ENCODE measurements at places on chromosomes 7 and 10. TPM values are rescaled to one million over a fixed set of nuclear protein-coding genes. Genes with fewer than 3 reads are reported as not detected.

- no peak for DNase-seq
Observed at GRCh38 chr10:107013258-107014006, 151.1 kb downstream of the SORCS1 start.

The PODXL gene
- 45.0 TPM for total RNA-seq

- no peak for DNase-seq
Observed at GRCh38 chr7:91286432-91286831, 22.2 kb downstream of the FZD1 start.

GRCh38 chr7:74083928-74084721 is 521 bp downstream of the LIMK1 start:
- no peak for DNase-seq

- peak; percentile 76 for DNase-seq
Observed at GRCh38 chr10:122054048-122055025, 65.4 kb downstream of the TACC2 start.

The ZNF804B gene
- total RNA-seq: not detected

The SFMBT2 gene
- total RNA-seq: 11.4 TPM

The H2BK1 gene
- total RNA-seq: not detected

The C10orf143 gene
- 2.1 TPM for total RNA-seq

The HECW1 gene
- not detected for total RNA-seq

The HSPA14 gene
- 7.0 TPM for total RNA-seq

DNA sequence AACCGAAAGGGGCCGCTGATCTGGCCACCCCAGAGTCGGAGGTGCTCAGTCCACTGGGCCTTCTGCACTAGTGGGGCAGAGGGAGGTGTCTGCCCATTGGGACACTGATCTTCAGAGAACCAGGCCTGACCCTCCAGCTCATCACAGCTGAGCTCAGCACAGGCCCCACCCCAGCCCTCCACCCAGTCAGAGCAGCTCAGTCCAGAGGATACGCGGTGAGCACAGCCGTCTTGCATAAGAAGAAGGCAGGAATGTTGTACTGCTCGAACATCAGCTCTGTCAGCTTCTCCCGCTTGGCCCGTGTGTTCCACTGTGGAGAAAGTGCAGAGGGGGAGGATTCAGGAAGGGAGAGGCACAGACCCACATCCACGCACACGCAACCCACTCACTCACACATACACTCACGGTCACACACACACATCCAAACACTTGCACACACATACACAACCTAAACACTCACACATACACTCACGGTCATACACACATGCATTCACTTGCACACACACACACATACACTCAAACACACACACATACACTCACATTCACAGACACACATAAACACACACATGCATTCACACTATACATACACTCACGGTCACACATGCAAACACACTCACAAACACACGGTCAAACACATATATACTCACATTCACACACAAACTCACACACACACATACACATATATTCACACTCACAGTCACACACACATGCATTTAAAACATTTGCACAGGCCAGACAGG is 6.3 kb downstream of the ACTL6B start:
- DNase-seq: no peak

- no peak for DNase-seq
Observed at GRCh38 chr10:10520491-10521385, 496.9 kb upstream of the CELF2 start.

- no peak for DNase-seq
Observed at GRCh38 chr10:64534616-64535015, 1013.4 kb downstream of the REEP3 start.

DNA sequence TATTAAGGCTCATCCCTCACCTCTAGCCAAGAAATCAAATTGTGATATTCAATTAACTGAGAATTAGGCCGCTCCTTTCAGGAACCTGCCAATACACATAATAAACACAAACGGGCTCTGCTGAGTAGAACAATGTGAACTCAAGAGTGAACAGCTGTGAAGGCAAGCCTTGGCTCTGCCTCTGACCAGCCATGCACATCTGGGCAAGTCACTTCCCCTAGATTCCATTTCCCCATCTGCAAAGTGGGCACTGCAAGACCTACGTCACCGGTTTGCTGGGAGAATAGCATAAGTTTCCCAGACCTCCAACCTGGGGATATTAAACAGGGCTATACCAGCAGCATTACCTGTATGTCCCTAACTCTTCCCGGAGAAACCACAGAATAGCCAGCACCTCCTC is 355.2 kb downstream of the TNS3 start:
- no peak for DNase-seq

- peak; percentile 26 for DNase-seq
Observed at GRCh38 chr10:58775960-58776567, 263.4 kb downstream of the BICC1 start.

- DNase-seq: no peak
Observed at GRCh38 chr7:111076205-111076604, 14.7 kb upstream of the LRRN3 start.

The SPDYE17 gene
- not detected for total RNA-seq

DNA sequence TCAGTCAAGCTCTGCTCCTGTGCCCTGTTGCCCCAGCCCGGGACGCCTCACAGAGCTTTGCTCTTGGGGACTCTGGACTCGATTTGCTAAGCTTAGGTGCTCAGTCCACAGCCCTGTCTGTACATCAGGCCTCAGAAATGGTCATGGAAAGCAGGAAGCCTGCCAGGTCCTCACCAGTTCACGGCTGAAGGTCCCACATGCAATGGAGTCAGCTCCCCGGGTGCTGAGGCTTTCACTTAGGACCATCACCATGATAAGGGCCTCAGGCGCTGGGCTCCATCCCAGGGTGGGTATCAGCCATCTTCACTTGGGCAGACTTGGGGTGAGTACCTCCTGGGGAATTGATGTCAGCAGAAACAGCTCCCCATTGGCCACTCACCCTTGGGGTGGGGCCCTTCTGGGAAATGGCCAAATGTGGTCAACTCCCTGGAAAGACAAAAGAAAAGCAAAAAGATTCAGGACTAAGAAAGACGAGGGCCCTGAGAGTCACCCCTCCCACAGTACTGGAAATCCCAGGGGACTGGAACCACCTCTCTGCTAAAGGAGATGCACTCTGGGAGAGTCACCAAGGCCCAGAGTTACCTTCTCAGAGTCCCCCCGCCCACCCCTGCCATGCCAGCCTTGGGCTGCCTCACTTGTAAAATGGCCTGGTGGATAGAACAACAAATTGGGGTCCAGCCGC is 37.6 kb downstream of the FAM53B start:
- no peak for DNase-seq

The CDNF gene
- 1.3 TPM for total RNA-seq

DNA sequence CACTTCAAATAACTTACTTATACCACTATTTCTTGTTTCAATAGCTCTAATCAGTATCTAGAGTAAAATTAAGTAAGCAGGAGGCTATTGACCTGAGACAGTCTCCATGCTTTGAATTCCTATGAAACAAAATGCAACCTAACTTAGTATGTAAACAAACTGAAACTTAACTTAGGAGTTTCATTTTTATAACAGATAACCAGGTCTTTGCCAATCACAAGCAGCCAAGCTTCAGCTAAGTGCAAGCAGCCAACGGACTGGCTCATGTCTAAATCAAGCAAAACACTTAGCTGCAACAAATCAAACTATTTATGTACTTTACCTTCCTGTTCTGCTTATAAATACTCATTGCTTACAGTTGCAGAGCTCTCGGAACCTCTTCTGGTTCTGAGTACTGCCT is 4.4 kb upstream of the GSTK1 start:
- DNase-seq: no peak

- no peak for DNase-seq
Observed at GRCh38 chr10:21895932-21896331, 107.6 kb downstream of the DNAJC1 start.

The C10orf95 gene
- total RNA-seq: not detected

The SLC39A12 gene
- not detected for total RNA-seq

DNA sequence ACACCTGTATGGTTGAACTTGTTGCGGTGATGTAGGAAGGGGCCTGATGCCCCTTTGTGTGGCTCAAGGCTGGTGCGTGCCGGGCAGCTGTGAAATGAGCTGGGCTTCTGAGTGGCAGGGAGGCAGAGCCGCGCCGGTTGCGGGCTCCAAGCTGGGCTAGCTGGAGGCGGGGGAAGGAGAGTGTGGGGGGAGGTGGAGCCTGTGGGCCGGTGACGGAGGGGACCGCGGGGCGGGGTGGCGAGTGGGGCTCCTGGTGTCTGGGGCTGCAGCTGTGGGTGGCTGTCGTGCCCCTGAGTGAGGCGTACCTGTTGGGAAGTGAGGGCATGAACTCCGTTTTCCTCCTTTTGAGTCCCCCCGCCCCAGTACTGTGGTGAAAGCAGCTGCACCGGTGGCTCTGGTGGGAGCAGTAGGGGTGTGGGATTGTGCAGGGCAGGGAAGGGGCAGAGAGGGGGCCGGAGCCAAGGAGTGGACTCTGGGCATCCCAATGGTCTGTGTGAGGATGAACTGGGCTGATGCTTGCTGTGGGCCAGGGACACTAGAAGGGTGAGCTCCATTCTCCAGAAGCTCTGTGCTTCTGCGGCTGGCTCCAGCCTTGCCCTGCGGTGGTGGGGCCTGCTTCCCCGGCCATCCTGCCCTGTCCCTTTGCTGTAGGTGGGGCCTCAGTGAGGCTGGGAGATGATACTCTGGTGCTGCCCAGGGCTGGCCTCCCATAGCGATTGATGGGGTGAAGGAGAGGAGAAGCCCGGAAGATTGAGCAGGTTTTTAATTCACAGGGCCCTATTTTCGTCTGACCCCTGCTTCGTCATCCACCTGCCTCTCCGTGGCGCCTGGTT is 41.7 kb downstream of the INPP5A start:
- no peak for DNase-seq

DNA sequence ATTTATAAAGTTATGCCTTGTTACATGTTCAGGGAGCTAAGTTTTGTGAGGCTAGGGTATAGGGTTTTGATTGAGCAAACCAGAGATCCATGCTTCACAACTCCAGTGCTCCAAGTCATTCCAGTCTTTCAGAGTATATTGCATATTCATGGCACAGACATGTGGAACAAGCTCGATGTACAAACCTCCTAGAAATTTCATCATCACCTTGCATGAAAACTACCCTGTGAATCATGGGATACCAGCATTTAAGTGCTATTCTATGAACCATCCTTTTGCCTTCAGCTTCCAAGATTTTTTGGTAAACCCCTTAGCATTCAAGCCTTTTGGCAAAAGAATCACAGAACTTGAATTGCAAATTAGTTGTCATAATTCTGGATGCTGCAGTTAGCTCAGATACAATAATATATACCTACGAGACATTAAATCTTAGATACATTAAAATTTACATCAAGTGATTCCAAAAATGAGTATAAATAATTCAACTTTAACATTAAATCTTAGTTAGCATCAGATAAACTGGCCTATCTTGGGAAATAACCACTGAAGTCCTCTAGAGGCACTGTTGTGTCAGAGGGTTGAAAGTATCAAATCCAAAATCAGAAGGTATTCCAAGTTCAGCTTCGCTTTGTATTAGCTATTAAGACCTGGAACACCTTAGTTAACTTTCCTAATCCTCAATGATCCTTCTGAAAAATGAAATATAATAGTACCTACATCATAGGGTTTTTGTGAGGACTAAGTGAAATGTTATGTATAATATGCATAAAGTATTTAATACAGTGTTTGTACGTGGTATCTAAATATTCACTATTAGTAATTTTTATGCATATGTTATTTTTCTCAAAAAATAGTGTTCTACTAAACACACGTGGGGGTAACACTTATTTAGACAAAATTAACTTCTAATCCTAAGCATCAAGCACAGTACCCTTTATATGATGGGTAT is 55.5 kb upstream of the CABCOCO1 start:
- no peak for DNase-seq

GRCh38 chr10:95445837-95446486 is 115.2 kb downstream of the SORBS1 start:
- DNase-seq: peak; percentile 41

DNA sequence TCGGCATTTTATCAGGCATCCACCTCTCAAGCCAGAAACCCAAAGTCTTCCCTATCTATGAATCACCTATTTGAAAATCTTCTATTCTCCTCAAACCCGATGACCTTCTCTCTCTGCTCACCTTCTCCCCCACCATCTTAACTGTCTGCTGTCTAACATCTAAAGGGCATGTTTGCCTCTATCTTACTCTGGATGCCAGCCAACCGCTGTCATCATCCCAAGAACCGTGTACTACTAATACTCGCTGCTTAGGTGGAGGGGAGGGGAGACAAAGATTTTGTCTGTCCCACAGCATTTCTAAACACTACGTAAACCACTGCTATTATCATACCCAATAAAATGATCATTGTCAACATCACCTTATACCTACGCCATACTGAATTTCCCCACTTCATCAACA is 29.5 kb downstream of the PAXIP1 start:
- DNase-seq: no peak

DNA sequence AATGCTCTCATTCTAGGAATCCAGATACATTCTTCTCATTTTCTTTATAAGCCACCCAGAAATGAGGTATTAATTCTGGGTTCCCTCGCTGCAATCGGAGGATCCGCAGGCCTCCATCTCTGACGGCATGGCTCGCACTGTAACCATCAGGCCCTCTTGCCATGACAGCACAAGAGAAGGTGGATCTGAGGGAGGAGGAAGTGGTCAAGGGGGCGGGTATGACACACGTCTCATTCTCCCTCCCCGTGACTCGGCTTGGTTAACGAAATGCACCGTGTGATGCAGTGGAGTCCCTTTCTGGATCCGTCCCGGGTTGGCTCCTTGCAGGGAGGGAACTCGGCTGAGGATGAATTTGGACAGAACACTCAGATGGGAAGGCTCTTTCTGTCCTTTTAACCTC is 280.2 kb downstream of the TCERG1L start:
- DNase-seq: no peak

The KCNH2 gene
- total RNA-seq: 82.1 TPM

- DNase-seq: no peak
Observed at GRCh38 chr7:123681561-123681960, 25.9 kb downstream of the LMOD2 start.

DNA sequence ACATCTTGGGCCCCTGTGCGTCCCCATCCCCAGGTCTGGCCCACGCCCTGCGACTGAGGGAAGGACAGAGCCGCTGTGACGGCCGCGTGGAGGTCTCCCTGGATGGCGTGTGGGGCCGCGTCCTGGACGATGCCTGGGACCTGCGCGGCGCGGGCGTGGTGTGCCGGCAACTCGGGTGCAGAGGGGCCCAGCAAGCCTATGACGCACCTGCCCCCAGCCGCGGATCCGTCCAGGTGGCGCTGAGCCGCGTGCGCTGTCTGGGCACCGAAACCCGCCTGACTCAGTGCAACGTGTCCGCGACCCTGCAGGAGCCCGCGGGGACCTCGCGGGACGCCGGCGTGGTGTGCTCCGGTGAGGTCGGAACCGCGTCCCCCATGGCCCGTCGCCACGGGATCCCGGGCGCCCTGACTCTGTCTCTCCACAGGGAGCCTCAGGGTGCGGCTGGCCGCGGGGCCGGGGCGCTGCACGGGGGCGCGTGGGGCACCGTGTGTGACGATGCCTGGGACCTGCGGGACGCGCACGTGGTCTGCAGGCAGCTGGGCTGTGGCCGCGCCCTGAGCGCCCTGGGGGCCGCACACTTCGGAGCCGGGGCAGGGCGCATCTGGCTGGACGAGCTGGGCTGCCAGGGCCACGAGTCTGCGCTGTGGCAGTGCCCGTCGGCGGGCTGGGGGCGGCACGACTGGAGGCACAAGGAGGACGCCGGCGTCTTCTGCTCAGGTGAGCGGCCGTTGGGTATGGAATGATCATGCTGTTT is 5.9 kb downstream of the SCART1 start:
- no peak for DNase-seq

- DNase-seq: no peak
Observed at GRCh38 chr7:89857767-89858166, 296.5 kb upstream of the STEAP1 start.

- DNase-seq: peak; percentile 86
Observed at GRCh38 chr7:139680676-139681462, 96.9 kb downstream of the HIPK2 start.

- peak; percentile 26 for DNase-seq
Observed at GRCh38 chr7:21253740-21254687, 173.9 kb upstream of the SP4 start.

The PGAM2 gene
- total RNA-seq: 1,159 TPM

The TAC1 gene
- total RNA-seq: not detected
